ENCODE measurements at places on chromosomes 4 and X.

DNA sequence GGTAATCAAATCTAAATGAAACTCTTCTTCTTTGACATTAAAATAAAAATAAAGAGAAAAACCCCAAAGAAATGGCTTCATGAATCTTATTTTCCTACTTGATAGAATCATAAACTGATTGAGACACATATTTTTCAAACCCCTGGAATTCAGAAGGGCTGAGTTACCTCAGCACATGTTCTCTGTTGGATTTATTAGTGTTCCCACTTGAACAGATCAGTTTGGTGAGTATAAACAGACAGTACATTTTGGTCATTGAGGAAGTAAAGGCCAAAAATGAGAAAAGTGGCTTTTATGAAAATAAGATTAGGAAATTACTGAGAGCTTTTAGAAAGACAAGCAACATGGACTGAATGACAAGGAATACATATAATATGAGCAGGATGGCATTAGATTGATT is 620.4 kb downstream of the ANKRD50 start:
- no peak for DNase-seq

- DNase-seq: no peak
Measured at GRCh38 chrX:29872831-29873230, 342.5 kb upstream of the MAGEB2 start.

DNA sequence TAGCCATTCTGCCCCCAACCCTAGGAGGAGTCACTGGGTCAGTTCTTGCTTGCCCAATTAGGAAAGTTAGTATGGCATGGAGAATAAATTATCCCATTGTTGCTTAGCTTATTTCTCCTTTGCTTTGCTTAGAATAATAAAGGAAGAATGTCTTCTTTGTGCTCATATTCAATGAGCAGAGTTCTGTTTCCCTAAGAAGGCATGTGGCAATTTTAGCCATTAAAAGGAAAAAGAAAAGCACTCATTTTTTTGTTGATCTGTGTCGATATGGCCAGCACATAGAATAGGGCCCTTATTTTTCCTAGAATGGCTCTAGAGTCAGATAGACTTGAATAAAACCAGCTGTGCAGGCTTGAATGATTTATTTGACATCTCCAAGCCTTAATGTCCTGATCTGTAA is 166.4 kb upstream of the PPARGC1A start:
- no peak for DNase-seq

DNA sequence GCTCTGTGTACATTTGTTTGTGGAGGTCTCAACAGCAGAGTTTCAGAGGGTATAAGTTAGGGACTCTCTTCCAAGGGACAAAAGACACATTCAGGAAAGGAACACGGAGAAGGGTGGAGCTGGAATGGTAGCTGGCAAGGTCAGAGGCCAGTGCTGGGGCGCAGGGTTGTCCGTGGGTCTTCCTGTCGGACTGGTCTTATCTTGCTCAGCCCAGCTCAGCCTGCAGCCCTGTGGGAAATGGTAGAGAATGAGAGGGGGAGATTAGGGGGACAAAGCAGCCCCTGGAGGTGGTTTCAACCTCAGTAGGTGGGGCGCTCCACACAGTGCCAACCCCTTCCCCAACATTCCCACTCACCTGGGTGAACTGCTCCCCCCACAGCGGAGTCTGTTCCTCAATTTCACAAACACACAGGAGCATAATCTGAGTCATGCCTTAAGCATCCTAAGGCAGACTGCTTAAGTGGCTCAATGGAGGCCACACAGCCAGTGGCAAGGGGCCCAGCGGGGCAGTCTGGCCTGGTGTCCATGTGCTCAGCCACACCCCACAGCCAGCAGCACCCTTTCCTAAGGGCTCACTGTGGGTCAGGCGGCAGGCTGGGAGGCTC is 6.9 kb upstream of the HDAC6 start:
- no peak for DNase-seq

GRCh38 chr4:152983774-152984411 is 47.8 kb downstream of the FHDC1 start:
- DNase-seq: no peak

DNA sequence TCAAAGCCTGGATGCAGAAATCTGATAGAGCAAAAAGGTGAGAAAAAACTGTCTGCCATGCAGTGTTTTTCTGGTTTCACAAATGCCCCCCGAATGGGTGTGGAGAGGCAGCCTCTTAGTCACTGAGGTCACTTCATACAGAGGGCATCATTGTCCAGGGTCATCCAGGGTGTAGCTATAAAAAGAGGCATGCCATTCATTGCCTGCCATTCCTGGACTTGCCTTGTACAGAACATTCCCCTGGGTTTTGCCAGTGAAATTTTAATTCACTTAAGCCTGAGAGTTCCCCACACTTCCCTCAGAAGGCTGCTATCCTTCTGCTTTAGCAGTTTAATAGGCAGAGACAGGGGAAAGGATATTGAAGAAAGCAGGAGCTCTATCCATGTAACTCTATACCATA is 230.3 kb downstream of the UNC5C start:
- DNase-seq: no peak

DNA sequence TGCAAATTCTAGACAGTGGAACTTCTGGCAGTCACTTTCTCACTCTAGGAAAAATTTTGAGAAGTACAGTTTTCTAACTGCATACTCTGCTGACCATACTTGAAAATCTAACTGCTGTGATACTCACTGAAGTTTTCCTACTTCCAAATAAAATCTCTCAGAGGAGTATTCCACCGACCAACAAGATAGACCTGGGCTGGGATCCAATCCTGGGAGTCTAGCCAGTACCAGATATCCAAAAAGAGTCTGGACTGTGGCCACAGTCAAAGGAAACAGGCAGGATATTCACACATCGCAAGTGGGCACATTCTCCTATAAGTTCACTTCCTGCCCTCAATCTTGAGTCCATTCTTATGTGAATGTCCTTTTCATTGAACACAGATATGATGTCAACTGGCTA is 1138.7 kb upstream of the PCDH7 start:
- no peak for DNase-seq
